ENCODE measurements at places on chromosomes 2 and 18.

DNA sequence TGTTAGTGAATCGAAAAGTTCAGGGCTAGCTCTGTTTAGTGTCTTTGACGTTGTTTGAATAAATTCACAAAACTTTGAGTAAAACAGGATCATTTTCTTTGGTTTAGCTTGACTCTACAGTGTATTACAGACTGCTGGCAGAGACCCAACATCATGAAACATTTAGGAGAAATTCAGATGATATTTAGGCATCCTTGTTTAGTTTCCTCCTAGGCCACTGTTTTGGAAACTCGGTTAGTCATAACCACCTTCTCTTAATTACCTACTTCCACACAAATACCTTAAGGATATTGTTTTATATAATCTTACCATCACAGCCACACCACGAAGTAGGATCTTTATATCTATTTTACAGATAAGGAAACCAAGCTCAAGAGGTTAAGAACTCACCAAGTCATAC is 7.8 kb downstream of the LIMS1 start:
- DNase-seq = no peak

GRCh38 chr2:43049836-43050801 is 176.3 kb downstream of the ZFP36L2 start:
- DNase-seq = no peak

GRCh38 chr2:162732946-162733698 is 105.4 kb downstream of the KCNH7 start:
- no peak for DNase-seq

DNA sequence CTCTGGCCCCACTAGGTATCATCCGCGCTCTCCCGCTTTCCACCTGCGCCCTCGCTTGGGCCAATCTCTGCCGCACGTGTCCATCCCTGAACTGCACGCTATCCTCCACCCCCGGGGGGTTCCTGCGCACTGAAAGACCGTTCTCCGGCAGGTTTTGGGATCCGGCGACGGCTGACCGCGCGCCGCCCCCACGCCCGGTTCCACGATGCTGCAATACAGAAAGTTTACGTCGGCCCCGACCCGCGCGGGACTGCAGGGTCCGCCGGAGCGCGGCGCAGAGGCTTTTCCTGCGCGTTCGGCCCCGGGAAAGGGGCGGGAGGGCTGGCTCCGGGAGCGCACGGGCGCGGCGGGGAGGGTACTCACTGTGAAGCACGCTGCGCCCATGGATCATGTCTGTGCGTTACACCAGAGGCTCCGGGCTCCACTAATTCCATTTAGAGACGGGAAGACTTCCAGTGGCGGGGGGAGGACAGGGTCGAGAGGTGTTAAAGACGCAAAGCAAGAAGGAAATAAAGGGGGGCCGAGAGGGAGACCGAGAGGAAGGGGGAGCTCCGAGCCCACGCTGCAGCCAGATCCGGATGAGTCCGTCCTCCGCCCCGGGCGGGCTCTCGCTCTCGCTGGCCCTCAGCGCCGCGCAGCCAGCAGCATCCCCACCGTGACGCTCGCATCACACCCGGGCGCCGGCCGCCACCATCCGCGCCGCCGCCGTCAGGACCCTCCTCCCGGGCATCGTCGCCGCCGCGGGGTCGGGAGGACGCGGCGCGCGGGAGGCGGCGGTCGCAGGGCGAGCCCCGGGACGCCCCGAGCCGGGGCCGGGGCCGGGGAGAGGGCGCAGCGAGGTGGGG is 664 bp downstream of the NETO1 start:
- no peak for DNase-seq

GRCh38 chr2:179218848-179219594 is 45.6 kb downstream of the SESTD1 start:
- no peak for DNase-seq

DNA sequence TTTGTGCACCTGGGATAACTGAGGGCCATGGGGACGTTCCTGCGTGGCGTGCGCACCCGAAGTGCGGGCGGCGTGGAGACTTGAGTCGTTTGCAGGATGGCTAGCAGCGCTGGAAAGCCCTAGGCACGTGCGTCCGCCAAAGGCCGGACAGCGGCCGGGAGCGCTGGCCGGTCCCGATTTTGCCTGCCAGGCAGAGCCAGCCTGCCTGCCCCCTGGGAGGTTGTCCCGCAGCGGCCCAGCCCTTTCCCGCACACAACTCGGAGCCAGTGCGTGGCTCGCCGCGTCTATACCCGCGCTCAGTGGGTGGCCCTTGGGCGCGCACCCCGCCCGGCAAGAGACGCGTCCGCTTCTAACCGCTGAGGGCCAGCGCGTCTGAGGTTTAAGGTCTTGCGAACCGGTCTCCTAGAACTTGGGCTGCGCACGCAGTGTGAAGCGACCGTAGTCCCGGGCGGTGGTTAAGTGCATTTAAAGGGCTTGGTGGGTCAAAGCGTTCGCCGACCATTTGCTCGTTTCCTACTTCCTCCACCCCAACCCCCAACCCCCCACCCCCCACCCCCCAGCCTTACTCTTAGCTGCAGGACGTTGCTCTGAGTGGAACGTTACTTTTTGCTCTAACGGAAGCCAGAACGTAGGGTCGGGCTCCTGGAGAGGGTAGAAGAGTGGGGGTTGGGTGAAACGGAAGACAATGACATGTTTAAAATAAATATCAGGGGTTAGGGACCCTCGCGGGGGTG is 627 bp downstream of the CDCA7 start:
- DNase-seq = no peak

DNA sequence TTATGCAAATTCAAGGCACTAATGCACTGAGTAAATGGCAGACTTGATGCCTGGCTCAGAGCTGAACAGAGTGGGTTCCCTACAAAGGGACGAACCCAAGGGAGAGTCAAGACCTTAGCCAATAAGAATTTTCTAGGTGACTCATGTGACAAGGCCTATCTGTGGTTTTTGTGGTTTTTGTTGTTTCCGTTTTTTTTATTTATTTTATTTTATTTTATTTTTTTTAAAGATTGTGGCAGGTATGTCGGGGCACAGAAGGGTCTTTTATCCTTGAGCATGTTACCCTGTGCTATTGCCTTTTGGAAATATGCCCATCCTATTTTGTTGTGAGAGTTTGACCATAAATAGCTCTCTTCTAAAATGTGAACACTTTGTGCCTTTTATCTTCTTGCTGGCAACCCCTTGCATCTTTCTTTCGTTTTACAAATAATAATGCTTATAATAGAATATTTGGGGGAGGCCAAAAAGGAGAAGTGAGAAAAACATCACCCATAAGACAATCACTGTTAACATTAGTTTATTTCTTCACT is 113.4 kb upstream of the AQP4 start:
- DNase-seq = no peak

GRCh38 chr2:241864168-241864849 is 5.2 kb upstream of the RTP5 start:
- no peak for DNase-seq

GRCh38 chr2:158561054-158561453 is 104.3 kb downstream of the PKP4 start:
- no peak for DNase-seq

- no peak for DNase-seq
These were observed 154.0 kb downstream of the TMEM17 start for GRCh38 chr2:62352031-62352430.

DNA sequence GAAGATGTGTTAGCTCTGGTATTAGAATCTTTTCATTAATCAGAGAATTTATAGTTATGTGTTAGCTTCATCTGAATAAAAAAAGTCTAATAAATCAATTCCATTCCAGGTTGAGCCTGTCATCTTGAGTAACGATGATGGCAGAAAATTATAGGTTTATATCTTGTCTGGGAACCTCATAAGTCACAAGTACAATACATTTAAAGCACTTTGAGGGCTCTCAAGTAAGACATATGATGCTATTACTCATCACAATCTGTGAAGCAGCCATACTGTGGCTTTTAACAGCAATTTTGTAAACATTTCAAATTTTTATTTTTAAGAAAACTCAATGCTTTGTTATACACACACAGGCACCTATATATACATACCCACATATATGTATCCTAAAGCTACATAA is 484.1 kb upstream of the VRK2 start:
- no peak for DNase-seq

DNA sequence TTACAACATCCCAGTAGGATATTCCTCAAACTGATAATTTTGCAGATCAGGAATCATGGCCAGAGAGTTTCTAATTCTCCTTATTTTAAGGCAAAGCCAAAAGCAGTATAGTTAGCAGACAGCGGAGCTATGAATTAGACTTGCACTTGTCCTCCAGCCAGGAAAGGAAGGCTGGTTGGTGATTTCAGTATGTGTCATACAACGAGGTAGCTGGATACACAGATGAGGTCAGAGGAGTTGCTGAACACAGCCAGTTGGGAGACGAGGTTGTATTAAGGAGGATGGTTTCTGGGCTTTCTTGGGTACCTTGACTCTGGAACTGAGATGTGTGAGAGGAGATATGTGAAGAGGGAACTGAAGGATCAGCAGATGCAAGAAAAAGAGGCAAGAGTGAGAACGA is 185.2 kb downstream of the SOX11 start:
- no peak for DNase-seq

DNA sequence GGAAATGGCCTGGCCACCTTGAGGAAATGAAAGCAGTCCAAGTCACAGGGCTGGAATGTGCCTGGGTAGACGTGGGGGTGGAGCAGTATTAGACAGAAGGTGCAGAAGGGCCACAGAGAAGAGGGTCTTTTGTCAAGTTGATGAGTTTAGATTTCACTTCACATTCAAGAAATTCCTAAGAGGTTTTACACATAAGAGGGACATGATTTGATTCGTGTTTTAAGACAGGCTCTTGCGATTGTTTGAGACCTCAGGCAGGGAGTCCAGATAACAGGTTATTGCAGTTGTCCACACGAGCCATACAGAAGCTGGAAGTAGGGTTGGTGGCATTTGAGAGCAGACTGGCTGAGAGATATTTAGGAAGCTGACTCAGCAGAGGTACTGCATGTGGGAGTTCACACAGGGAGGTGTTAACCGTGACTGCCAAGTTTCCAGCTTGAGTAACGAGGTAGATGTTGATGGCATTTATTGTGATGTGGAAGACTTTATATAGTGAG is 64.6 kb downstream of the NEB start:
- DNase-seq = peak; percentile 3

DNA sequence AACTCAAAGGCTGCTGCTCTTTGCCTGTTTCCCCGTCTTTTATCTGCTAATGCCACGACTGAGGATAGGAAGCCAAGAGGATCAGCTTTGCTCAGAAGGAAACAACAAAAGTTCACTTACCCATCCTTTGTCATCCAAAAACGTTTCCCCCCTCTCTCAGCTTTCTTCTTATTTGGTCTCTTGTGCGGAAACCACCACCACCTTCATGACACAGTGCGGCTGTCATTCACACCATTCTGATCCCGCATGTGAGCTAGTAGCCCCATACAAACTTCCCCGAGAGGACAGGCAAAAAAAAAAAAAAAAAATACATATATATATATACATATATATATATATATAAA is 656 bp downstream of the LRRTM4 start:
- no peak for DNase-seq

DNA sequence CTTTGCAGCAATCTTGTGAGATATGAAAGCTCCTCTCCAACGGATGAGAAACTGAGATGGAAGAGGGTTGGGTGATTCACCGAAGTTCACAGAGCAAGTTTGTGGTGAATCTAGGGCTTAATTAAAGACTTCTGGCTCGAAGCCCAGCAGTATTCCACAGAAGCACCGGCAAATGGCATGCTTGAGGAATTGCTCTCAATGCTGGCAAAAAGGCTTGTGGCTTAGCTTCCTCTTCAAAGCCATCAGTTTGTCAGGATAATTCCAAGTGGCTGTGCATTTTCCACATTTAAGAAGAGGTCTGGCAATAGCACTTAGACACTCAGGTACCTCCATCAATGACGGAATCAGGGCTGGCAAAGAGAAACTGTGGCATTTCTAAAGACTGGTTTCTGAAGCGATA is 98.7 kb upstream of the SLC66A3 start:
- no peak for DNase-seq

DNA sequence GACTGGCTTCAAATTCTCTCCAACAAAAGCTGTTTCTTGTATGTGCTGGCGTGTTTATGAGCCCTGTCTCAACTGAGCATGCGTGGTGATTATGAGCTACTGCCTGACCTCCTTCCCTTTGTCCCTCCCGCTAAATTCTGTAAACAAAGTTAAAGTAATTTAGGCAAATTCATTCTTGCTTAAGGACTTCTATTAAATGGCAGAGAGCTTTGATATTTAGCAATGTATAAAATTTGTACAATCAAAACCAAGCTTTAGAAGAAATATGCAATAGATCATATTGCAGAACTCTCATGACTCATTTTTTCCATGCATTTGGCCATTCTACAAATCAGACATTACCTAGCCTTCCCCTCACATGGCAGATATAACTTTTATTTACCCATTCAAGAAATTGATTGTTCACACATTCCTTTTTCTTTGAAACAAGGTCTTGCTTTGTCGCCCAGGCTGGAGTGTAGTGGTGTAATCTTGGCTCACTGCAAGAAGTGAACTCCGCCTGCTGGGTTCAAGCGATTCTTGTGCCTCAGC is 18.2 kb downstream of the IGFBP2 start:
- no peak for DNase-seq

DNA sequence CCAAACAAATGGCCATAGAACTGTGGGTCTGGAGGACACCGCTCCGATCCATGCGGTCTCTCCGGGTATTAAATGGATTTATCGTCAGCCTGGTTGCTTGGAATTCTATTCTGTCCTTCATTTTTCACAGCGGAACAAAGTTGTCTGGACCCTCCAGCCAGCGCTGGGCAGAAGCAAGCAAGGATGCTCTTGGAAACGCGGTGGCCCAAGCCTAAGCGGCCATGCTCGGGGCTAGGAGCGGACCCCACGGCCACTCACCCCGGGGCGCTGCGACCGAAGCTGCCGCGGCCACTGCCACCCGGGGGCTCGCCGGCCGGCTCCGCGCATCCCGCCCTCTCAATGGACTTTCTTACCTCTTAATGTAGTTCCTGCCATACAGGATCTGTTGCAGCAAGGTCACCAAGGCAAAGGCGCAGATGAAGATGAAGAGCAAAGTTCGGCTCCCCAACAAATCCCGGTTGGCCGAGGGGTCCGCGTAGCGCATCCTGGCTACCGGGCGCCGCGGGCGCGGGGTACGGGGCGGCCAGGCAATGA is 761 bp downstream of the ST8SIA5 start:
- DNase-seq = no peak

- no peak for DNase-seq
These were observed 4.7 kb upstream of the ORC2 start for GRCh38 chr2:200968162-200968561.

- DNase-seq = no peak
These were observed 136.5 kb downstream of the TDRD15 start for GRCh38 chr2:21260311-21260710.

All from stimulated activated CD8-positive, alpha-beta memory T cell treated with anti-CD3 and anti-CD28 coated beads, Interleukin-7, amount 100 ng/mL, for 1 hour (primary cell).